CD4-positive, alpha-beta T cell treated with Interferon gamma for 1 hour (primary cell): ENCODE measurements at places on chromosomes 2 and 18.
A peak's percentile ranks its signal among the peaks of the same experiment; 100 is the strongest.

DNA sequence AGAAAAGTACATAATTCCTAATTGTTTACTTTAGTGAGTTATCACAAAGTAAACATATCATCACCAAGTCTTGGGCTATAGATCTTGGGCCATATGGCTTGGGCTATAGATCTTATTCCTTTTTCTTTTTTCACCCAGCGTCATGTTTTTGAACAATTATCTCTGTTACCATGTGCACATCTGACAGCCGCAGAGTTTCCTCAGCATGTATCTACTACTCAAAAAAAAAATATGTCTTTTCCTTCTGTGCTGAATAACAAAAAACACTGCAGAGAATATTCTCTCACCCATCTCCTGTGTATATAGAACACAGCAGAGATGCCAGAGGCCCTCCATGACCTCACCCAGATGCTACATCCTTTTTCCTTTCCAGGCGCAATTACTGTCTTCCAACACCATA, 76.2 kb upstream of the MYO3B start:
- no peak for DNase-seq

DNA sequence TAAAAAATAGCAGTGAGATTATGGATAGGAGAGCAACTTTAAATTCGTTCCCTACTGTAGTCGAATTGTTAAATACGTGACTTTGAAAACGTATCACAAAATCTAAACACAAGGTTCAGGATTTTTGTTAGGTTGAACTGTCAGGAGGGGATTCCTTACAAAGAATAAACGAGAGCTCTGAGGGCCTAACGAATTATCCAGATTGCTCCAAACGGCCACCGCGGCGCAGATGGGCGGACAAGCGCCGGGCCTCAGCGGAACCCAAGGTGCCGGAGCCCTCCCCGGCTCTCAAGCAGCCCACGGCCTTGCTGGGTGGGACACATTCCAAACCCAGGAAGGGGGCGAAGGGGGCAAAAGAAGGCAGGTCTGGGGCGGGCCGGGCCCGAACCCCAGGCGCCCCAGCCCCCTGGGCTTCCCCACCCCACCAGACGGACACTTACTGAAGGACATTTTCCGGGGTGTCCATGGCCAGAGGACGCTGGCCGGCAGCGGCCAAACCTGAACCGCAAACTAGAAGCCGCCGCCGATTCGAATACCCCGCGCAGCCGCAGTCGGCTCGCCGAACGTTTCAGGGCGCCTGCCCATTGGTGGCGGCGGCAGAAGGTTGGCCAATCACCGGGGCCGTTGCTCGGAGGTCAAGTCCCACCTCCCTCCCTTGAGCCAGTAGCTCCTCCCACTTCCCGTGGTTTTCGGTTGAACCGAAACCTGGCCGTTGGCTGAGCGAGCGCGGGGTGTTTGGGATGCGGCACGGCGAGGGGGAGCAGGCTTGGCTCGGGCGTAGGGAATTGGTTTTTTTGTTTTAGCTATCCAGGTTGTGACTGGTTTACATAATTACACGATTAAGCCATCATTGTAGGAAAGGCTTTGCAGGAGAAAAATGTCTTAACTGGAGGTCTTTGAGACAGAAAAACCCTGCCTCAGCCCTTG, at the start of gene BUB1:
BUB1 (minus strand) TSS at position 534 of the 927 bp plus-strand sequence; CDS start at position 466, 68 bp downstream.
- DNase-seq = peak; percentile 95

GRCh38 chr18:41226911-41227310, 728.1 kb upstream of the PIK3C3 start:
- no peak for DNase-seq

- DNase-seq = no peak
These were observed 129.1 kb upstream of the DOCK10 start for GRCh38 chr2:225171350-225171749.

DNA sequence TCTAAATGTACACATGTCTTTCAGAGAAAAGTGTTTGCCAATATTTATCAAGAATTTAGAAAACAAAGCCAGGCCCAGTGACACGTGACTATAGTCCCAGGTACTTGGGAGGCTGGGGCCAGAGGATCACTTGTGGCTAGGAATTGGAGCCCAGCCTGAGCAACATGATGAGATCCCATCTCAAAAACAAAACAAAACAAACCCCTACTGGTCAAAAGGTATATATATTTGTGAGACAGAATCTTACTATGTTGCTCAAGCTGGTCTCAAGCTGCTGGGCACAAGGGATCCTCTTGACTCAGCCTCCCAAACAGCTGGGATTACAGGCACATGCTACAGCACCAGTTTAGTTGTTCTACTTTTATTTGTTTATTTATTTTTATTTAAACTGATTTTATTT, 79.2 kb downstream of the ZDBF2 start:
- DNase-seq = no peak

- DNase-seq = no peak
These were observed 73.9 kb upstream of the HK2 start for GRCh38 chr2:74759986-74760385.

GRCh38 chr2:22822835-22823234, 562.1 kb upstream of the KLHL29 start:
- DNase-seq = no peak

GRCh38 chr2:61218817-61219170, 56.8 kb downstream of the C2orf74 start:
- DNase-seq = no peak

DNA sequence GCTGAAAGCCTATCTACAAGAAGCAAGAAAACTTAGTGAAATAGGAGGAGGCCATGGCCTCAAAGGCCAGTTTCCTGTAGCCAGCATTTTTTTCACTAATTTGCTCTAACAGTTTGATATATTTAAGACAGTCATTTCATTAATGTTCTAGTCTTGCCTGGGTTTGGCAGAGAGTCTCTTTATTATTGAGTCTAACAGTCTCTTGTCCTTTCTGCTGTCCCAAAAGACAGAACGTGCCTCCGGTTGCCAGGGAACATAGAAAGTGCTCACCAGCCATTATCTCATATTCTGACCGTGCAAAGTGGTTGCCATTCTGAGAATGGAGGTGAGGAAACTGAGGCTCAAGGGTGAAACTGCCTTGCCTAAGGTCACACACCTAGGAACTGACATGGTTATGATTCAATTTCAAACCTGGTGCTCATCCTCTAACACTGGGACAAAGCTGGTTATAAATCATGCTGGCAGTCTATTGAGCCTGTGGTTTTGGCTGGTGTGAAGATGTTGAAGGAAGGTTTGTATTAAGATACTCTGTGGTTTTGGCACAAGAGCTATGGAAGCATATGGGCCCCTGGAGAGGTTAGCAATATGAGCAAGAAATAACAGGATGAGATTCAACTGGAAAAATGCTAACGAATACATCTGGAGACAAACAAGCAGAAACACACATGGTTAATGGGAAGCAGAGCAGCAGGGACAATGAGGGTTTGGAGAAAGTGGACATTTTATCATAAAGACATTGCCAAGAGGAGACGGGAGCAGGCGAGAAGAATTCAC, 903.3 kb upstream of the KLHL29 start:
- no peak for DNase-seq

DNA sequence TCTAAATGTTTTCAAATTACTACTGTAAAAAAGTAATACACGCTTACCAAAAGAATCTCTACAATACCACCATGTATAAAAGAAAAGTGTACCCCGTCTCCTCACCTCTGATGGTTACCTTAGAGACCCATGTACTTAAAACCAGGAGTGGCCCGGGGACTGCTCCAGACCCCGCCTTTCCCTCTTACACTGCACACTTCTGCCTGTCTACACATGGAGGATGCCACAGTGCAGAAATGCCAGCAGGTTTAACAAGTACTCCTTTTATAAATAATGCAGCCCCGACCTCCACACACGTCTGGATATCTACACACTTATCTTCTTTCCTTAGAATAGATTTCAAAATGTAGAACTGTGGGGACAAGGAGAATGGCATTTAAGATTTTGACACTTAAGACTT, 5.3 kb downstream of the HDAC4 start:
- DNase-seq = no peak

GRCh38 chr2:128302011-128302743, 16.5 kb downstream of the HS6ST1 start:
- no peak for DNase-seq

GRCh38 chr2:233443511-233444183, 89.4 kb downstream of the DGKD start:
- DNase-seq = peak; percentile 76

DNA sequence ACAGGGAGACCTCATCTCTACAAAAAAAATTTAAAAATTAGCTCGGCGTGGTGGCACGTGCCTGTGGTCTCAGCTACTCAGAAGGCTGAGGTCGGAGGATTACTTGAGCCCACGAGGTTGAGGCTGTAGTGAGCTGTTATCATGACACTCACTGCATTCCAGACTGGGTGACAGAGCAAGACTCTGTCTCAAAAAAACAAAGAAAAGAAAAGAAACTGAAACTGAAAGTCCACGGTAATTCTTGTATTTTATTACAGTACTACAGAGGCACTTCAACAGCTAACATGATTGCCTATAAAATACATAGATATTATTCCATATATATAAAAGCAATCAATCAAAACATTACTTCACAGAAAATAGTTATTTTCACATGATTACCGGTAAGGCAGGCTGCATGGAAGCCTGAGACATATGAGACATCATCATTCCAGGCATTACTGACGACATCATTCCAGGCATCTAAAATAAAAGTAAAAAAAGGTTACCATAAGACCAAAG, 23.1 kb downstream of the PRPF40A start:
- DNase-seq = peak; percentile 16

GRCh38 chr2:108855194-108855593, 68.6 kb downstream of the CCDC138 start:
- DNase-seq = no peak

DNA sequence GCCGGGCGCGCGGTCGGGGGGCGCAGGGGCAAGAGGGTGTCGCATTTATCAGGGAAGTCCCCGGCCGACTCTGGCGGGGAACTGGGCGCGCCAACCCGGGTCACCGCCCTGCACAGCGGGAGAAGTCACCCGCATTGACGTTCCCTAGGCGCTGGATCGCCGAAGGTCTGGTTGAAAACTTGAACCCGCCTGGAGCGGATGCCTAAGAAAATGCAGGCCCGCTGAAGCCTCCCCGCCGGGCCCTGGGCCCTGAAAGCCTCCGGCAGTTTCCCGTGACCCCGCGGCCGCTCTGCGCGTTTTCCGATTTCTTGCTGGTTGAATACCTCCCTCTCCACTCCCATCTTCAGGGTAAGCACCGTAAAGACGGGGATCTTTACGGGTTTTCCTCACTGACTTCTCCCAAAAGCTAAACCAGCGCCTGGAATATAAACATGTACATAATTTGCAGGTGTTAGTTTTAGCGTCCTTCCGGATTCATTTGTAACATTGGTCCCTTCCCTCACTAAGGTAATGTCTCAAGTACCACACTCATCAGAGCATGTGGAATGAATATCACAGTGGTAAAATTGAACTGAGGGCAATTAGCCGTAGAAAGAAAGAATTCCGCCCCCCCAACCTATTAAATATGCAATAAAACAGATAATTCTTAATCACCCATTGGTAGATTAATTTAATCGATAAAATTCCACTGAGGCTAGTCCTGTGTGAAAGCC, 675 bp upstream of the SPIRE1 start:
- peak; percentile 6 for DNase-seq

DNA sequence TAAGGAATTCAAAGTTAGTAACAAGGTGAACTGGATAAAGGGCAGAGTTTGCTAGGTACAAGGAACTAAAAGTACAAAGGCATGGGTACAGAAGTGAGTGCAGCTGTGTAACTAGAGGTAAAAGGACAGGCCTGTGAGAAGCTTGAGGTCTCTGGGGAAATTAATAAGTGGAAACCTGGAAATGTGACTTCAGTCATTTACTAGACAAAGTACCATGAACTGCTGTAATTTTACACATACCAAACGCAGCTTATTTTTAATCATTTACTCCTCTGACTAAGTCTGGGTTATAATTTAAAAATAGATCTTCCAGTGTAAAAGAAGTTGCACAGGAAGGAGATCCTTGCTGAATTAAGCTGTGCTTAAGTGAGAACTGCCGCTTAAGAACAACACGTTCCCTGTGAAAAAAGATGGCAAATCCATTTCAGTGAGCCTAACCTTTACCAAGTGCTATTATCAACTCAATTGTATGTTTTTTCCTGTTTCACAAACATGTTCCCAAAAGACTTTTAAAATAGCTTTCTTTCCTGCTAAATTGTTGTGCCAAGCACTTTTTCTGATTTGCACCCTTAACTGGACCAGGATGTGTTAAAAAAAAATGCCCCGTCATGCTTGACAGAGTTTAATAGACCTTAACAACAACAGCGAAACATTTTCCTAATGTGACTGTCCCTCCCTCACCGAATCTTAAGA, 44.3 kb downstream of the CALCRL start:
- no peak for DNase-seq

- DNase-seq = no peak
These were observed 3.3 kb upstream of the WNT10A start for GRCh38 chr2:218877331-218877730.

DNA sequence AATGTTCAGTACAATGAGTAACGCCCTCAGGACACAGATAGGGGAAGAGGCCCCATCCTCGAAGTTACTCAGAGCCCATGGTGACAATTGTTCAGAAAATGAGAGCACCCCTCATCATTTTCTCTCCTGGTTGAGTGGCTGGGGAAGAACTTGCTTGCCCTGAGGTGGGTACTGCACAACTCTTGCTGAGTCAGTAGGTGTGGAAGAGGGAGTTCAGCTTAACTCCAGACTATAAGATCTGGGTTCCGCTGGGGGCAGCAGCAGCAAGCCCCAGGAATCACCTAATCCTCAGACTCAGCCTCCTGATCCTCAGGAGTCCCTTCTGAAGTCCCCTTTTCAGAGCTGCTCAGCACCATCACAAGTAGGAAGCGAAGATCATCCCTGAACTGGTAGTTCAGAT, 123.7 kb downstream of the PIEZO2 start:
- DNase-seq = no peak

GRCh38 chr2:152127628-152128027, 28.8 kb upstream of the CACNB4 start:
- no peak for DNase-seq

DNA sequence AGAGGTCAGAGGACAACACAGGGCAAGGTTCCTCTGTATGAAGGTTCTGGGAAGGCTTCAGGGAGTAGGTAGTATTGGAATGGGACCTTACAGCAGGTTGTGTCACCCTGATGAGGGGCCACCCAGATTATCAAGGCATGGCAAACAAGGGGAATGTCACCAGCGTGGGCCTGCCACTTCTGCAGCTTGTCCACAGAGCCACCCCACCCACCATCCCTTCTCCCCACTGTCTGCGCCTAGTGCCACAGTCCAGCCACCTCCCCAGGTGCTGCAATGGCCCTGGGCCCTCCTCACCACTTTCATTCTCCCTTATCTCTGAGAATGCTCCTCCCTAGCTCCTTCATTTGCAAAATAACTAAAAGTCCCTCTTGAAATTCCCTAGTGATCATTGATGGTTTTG, 170.3 kb downstream of the TTC32 start:
- DNase-seq = no peak

- DNase-seq = no peak
These were observed 50.3 kb downstream of the MTERF4 start for GRCh38 chr2:241051578-241052487.
